ENCODE measurements at places on chromosomes 12 and 14. TPM values are rescaled to one million over a fixed set of nuclear protein-coding genes. Genes with fewer than 3 reads are reported as not detected.

WIF1 gene
- total RNA-seq = not detected

- H3K27me3 ChIP-seq = no peaks in the 10 kb centered on the region
- no peak for DNase-seq
- H3K36me3 ChIP-seq = peaks cover 4% of the 10 kb centered on the region
- H3K27ac ChIP-seq = no peak overlapping the region
- no peak overlapping the region for H3K4me3 ChIP-seq
Measured at GRCh38 chr12:92080911-92081285, 64.7 kb downstream of the BTG1 start.

- no peak overlapping the region for H3K27ac ChIP-seq
- no peak for DNase-seq
- H3K36me3 ChIP-seq = peaks cover 54% of the 10 kb centered on the region
- no peaks in the 10 kb centered on the region for H3K27me3 ChIP-seq
- no peak overlapping the region for H3K4me3 ChIP-seq
- H3K4me1 ChIP-seq = peaks cover 33% of the 10 kb centered on the region
Measured at GRCh38 chr14:58272588-58273372, 25.6 kb upstream of the ARID4A start.

DNA sequence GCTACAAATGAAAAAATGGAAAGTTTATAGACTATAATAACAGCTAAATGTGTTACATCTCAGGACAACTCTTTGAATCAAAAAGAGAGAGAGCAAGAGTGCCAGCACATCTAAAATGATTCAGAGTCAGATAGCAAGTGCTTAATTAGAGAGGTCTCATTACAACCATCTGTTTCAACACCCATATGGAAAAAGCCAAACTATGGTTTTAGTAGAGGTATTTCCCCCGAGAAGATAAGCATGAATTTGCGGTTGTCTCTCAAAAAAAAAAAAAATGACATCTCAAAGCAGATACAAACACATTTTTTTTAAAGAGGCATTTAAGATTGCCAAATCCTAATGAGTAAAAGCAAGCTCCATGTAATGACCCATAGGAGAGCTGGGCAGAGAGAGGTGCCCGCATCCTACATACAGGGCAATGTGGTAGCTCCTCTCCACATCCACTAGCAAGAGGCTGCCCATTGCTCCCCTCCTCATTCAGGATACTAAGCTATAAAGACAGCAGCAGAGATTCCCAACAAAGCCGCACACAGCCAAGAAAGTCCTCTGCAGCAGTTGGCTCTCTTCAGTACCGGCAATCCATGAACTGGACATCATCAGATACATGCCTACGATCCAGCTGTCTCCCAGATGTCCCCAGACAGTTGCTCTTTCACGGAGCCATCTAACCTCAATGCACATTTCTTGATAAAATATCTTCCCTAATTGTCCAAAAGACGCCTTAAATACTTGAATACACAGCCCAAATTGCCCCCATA is 100.4 kb downstream of the EFCAB11 start:
- H3K4me3 ChIP-seq = no peak overlapping the region
- DNase-seq = no peak
- H3K4me1 ChIP-seq = no peaks in the 10 kb centered on the region
- no peaks in the 10 kb centered on the region for H3K36me3 ChIP-seq
- no peaks in the 10 kb centered on the region for H3K27me3 ChIP-seq
- H3K27ac ChIP-seq = no peak overlapping the region

DNA sequence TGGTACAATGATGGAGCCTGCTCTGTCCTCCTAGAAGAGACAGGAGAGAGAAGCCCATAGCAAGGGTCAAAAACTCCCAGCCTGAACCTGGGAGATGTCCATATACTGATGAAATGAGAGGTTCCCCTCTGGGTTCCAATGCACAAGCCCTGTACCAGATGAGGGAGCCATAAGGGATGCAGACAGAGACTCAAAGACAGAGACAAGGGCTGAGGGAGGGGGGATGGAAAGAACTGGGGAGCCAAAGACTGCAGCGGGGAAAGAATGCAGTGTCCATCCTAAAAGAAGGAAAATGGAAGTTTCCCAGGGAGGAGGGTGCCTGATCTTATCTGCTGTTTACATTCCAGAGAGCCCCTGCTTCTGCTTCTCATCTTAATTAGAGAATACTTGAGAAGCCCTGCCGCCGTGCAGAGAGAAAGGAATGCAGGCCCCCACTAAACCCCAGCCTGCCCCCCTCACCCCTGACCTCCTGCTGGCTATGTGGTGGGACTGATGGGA is 27.7 kb downstream of the KRT18 start:
- peaks cover 4% of the 10 kb centered on the region for H3K4me1 ChIP-seq
- no peaks in the 10 kb centered on the region for H3K36me3 ChIP-seq
- no peak overlapping the region for H3K27ac ChIP-seq
- no peak overlapping the region for H3K4me3 ChIP-seq

ATL1 gene
- 2.2 TPM for total RNA-seq

DTX1 gene
- 0.16 TPM for total RNA-seq

DNA sequence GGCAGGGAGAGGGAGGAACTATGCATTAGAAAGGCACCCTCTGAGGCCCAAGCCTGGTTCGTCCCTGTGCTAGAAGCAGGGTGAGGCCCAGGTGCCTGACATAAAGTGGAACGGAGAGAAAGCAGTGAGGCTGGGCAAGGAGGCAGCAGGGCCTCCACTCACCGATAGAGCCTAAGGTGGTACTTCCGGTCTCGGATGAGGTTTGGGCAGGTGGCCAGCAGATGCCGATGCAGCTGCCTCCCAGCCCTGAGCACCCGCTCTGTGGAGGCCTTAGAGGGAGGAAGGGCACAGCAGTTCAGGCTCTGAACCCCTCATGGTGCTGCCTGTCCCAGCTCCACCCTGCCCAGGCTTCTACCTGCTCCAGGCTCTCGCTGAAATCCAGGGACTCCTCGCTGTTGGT is 7.1 kb downstream of the RAPGEF3 start:
- no peak overlapping the region for H3K4me3 ChIP-seq
- H3K27me3 ChIP-seq = peaks cover 1% of the 10 kb centered on the region
- peaks cover 24% of the 10 kb centered on the region for H3K4me1 ChIP-seq
- no peak for DNase-seq
- H3K27ac ChIP-seq = no peak overlapping the region

Data from activated CD8-positive, alpha-beta memory T cell treated with anti-CD3 and anti-CD28 coated beads, Interleukin-2, amount 10 ng/mL, durations not matched to agents 7 days and 5 days (primary cell).